Activated CD4-positive, alpha-beta T cell treated with anti-CD3 and anti-CD28 coated beads, Interleukin-2, amount 50 U/mL, for 48 hours (primary cell): ENCODE measurements at places on chromosomes 5 and 9.

- no peak for DNase-seq
Observed at GRCh38 chr9:133522073-133522910, 2.5 kb downstream of the MYMK start.

GRCh38 chr9:114549697-114550330 is 37.8 kb upstream of the ATP6V1G1 start:
- no peak for DNase-seq

- no peak for DNase-seq
Observed at GRCh38 chr9:21461377-21461776, 20.7 kb downstream of the IFNE start.

DNA sequence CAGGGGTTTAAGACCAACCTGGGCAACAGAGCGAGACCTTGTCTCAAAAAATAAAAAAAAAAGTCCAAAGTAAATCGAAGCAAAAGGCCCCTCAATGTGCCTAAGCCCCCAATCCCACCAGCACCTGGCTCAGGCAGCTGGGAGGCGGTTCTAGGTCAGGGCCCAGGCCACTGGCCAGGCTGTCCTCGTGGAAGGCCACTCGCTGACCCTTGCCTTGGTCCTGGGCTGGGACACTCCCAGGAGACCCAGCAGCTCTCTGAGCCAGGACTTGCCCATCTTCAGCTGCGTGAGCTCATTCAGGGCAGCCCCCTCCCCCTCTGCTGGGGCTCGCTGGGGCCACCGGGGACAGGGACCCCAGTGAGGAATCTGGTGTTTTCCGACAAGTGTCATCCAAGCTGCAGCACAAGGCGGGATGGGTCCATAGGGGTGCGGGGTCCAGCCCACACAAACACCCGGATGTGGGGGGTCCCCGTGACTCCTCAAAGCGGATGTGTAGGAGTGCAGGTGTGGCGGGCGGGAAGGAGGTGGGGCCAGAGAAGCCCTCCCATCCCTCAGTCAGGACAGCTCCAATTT is 4.0 kb downstream of the AGPAT2 start:
- no peak for DNase-seq

GRCh38 chr5:72857396-72857795 is 40.9 kb downstream of the TNPO1 start:
- DNase-seq, result no peak

GRCh38 chr9:137479892-137480685 is 21.0 kb upstream of the NSMF start:
- no peak for DNase-seq

DNA sequence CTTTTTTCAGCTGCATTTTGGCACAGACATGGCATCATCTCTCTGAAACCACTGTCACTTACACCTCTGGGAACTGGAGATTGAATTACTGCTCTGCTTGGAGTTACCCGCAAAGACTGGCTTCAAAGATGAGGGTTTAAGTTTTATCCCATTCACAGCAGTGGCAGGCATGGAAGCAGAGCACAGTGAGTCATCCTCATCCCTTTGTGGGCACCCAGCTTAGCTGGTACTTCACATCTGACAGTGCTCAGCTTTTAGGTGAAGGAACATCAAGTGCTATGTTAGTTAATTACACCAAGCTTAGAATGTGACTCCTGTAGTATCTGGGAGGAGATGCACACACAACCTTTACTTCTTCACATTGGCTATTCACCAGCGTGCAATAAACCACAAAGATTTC is 24.8 kb upstream of the ALDH1A1 start:
- no peak for DNase-seq

GRCh38 chr5:7878381-7878873 is 9.5 kb downstream of the MTRR start:
- DNase-seq, result no peak
